Neuronal stem cell (in vitro differentiated cells): ENCODE measurements at places on chromosomes 5 and 9.

GRCh38 chr5:123599171-123599570 lies 87.2 kb downstream of the CSNK1G3 start:
- no peak for DNase-seq

GRCh38 chr5:160029004-160029403 lies 20.1 kb downstream of the TTC1 start:
- no peak for DNase-seq

GRCh38 chr5:43123887-43124286 lies 3.2 kb downstream of the ZNF131 start:
- no peak for DNase-seq

DNA sequence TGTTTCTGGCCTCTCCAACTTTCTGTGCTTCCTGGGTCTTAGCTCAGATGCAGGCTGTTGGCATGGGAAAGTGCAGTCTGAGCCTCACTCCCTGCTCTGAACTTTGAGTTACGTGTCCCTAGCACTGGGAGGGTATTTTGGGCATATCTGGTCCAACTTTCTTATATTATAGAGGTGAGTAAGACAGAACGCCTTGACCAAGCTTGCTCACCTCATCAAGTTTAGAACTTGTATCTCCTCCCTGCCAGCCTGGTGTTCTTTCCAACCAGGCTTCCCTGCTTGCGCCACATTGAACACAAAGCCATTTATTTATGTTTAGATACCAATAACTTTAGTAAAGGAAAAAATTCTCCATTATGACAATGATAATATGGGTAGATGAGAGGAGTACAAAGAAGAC lies 33.2 kb downstream of the TNC start:
- DNase-seq, result no peak
